Muscle of leg (tissue), 16 donors: ENCODE measurements at places on chromosomes 6 and 20. TPM values are rescaled to one million over a fixed set of nuclear protein-coding genes. Genes with fewer than 3 reads are reported as not detected.

Gene CPXM1
- total RNA-seq: 41.5 TPM

Gene TAAR6
- total RNA-seq: not detected

GRCh38 chr6:140572129-140572528, 1197.7 kb upstream of the CITED2 start:
- peak; percentile 60 for DNase-seq

DNA sequence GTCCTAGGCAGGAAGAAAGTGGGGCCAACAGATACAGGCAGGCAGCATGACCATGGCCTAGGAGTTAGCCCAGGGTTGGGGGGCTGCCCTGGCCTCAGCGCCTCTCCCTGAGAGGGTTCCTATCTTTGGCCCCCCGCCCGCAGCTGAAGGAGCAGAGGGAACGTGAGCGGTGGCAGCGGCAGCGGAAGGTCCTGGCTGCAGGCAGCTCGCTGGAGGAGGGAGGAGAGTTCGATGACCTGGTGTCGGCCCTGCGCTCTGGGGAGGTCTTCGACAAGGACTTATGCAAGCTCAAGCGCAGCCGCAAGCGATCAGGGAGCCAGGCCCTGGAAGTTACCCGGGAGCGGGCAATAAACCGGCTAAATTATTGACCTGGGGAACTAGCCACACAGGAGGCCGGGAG, 32.6 kb downstream of the MOCS1 start:
- DNase-seq: no peak

DNA sequence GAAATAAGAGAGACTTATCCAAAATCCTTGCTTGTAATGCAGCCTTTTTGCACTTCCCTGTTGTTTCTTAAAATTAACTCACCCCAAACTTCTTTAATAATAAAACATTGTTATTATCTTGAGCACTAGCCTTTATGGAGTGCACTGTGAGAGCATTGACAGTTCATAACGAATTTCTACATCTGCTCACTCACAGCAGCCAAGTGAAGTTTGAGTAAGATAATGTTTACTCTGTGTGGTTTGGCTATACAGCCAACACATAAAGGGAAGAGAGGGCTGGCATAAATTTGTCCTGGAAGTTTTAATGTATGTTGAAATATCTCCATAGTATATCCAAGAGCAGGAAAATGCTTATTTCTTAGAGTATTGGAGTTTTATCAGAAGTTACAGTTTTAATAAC, 227.9 kb downstream of the FRK start:
- peak; percentile 76 for DNase-seq

DNA sequence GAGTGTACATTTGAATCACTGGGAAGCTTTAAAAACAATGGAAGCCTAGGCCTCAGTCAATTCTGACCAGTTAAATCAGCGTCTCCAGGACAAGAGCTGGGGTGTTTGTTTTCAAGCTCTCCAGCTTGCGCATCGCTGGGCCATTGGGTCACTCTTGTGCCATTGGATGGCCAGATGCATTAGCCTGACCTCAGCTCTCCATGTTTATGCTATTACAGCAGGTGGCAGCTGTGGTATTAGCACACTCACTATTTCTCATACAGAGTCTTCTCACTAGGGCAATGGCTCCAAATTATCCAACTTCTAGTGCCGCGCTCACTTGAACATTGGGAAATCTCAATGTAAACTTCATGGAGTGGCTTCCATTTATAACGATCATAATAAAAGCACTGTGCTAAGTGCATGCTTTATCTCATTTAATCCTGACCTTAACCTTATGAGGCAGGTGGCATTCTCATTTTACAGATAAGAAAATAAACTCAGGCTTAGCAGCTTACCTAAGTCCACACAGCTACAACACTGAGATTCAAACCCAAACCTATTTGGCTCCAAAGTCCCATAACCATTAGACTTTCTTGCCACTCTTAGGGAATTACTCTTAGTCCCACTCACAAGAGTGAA, 108.8 kb downstream of the PPP1R14C start:
- peak; percentile 62 for DNase-seq

- DNase-seq: no peak
These were observed 24.5 kb downstream of the JARID2 start for GRCh38 chr6:15270402-15270801.

Gene FAM83B
- total RNA-seq: under 0.01 TPM

DNA sequence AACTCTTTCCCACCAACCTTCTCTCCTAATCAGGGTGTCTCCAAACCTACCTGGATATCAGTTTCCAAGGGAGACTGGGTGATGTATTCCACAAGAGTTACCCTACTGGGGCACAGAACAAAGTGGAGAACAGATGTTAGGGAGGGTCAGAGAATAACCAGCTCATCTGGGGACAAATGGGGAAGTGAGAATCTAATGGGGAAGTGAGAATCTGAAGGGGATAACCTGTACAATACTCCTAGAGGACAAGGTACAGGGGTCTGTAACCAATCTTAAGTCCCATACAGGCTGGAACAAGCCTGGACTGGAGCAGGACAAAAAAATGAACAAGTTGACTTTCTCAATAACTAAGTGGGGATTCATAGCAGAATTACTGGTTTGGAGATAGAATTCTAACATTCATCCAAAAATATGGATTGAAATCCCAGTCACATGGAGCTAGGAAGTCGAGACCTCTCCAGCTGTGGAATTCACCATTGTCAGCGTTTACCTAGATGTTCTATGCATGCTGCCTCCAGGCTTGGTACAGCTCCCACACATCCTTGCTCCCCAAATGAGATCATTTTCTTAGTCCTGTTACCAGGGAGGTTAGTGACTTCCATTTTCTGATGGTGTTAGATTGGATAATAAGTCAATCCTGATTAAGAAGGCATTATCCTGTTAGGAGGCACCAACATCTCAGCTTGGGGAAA, 214.8 kb upstream of the MOCS1 start:
- DNase-seq: peak; percentile 11

DNA sequence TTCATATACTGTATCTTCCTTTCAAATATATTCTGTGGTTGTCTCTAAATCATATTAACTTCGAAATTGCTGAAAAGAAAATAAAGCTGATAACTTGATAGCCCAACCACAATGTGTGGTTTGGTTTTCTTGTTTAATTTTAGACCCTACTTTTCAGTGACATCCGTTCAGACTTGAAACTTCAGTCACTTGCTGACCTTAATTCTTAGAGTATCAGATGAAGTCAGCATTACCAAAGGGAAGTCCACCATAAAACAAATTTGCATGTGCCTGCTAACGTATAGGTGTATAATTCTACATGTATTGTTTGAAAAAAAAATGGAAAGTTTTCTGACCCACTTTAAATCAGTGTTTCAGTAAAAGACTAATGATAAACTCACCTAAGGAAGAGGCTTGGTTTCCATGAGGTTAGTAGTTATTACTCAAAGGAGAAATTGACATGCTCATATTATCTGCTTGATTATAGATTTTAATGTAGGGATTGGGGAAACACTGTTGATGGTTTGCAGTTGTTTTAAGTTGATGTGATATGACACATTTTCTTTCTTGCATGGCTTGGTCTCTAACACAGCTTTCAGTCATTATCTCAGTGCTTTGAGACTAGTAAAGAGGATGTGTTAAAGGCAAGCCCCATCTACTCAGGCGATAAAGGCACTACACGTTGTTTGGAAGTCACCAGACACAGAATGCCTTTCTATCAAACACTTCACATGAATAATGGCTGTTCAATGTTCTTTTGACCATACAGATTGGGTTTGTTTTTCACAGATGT, 5.2 kb upstream of the IL17A start:
- DNase-seq: no peak

GRCh38 chr6:105313211-105313610, 89.7 kb downstream of the PREP start:
- DNase-seq: no peak

DNA sequence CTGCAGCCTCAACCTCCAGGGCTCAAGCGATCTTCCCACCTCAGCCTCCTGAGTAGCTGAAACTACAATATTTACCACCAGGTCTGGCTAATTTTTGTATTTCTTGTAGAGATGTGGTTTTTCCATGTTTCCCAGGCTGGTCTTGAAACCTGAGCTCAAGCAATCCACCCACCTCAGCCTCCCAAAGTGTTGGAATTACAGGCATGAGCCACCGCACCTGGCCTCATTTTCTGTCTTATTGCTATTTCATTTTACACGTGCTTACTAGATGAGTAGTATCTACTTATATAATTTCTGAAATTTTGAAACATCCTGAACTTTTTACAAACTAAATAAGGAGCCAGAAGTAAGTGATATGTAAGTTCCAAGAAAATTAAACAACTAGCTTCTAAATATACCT, 34.6 kb downstream of the CLIC5 start:
- DNase-seq: no peak

- DNase-seq: peak; percentile 68
These were observed 149.1 kb upstream of the TENT5A start for GRCh38 chr6:81901551-81901966.

DNA sequence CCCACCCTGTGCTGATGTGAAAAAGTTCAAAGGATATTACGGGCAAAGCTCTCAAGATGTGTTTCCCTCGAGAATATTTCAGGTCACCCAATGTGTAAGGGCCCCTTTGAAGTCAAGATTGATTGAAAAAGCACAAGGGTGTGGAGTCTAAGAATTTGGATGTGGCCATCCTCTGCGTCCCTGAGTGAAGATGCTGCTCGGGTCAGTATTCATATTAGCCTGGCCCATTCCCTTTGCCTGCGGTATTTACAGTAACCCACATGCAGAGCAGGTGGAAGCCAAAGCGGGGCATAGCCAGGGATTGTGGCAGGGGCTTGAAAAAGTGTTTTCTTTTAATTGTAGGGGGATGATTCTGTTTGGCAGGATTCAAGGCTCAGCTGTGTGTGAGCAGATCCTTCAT, 211.0 kb downstream of the TSHZ2 start:
- no peak for DNase-seq

DNA sequence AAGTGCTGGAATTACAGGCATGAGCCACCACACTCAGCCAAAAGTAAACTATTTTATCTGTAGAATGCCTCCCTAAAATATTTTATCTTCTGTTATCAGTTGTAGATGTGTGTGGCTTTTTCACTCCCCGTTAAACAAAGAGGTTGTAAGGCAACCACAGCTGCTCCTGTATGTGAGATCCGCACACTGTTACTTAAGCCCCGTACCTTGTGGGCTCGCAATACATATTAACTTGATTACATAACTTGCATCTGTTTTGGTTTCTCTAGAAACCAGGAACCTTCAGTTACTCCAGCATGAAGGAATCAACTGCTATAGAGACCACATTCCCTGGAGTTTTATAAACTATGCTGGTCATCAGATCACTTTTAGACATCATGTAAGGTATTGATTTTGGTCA, 420.1 kb upstream of the SLC35B3 start:
- DNase-seq: no peak

GRCh38 chr20:62578294-62578897, 63.9 kb upstream of the SLCO4A1 start:
- no peak for DNase-seq

- DNase-seq: no peak
These were observed 83.7 kb upstream of the ARMC2 start for GRCh38 chr6:108764580-108764950.

Gene TRIM15
- not detected for total RNA-seq

DNA sequence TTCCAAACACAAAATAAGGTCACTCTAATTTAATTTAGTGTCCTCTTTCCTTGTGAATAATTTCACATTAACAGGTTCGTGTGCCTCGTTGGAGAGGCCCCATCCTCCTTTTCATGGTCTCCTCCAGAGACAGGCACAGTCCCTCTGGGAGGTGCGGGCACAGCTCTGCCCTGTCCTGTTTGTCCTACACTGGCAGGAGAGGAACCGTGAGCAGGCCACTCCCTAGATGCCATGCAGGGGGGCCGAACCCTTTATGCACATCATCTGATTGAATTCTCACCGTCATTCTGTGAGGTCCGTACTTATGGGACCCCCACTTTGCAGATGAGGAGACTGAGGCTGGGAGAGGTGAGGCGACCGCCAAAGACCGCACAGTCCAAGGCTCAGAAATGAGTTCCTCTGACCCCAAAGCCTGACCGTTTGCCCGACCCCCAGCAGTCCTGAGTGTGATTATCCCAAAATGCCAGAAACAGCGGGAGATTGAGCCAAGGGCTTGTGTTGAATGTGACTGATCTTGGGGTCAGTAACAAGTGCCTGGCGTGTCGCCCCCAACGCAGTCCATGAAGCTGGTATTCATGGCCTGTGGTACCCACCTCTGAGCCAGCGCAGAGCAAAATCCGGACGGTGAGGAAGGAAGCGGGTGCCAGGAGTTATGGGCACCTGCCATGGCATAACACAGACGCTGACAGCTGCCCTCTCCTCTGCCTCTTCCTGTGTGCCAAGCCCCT, 43.5 kb downstream of the PMEPA1 start:
- no peak for DNase-seq

DNA sequence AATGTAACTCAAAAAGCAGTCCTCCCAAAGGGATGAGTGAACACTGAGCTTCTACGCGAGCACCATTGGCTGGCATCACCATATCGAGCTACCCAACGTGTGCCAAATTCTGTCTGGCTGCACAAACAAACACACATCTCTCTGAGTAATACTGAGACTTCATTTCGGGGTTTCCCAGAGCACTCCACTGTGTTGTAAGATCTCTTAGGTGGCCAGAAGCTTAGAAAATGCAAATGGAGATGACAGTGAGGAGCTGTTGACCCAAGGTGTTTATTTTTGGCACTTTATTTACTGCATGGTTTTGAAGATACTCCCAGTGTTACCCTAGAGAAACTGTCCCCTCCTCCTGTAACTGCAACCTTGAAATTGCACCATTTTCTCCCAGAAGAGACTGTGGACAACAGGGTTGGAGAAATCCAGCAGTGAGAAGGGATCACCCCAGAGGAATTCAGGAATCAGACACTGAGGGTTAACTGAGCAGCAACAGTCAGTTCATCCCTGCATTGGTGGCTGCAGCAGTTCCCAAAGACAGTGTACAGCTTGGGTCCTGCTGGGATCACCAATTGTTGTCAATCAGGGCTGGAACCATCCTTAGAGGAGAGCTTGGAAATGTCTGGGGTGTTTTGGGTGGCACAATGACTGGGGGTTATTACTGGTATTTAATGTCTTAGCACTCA, 1.0 kb upstream of the RIPOR2 start:
- DNase-seq: no peak

GRCh38 chr20:58991715-58992114, 10.7 kb downstream of the NELFCD start:
- no peak for DNase-seq

Gene GLP1R
- under 0.01 TPM for total RNA-seq

DNA sequence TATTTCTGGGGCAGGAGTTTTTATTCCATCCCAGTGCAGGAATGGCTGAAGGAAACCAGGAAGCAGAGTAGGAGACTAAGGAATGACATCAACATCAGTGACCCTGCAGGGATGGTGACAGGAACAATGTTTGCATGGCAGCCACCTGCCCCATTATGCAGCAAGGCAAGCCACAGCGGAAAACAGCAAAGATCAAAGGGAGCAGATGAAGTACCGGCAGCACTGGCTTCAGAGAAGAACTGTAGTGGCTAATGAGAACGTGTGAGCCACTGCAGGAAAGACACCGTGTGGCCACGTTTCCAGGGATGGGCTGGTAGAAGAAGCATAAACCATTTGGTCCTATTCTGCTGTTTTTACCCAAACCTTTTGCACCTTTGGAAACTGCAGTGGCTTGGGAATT, 52.9 kb upstream of the TAB2 start:
- no peak for DNase-seq
